Endodermal cell (in vitro differentiated cells): ENCODE measurements at places on chromosomes 12 and 14. TPM values are rescaled to one million over a fixed set of nuclear protein-coding genes. Genes with fewer than 3 reads are reported as not detected.

Gene FGF23
- 0.32 and 0.44 TPM in 2 replicates for total RNA-seq

Gene SIRT4
- total RNA-seq = 2.2 to 6.5 TPM (median 2.3 TPM) in 3 replicates

Gene CLEC4C
- total RNA-seq = not detected in 3 replicates

Gene CSRP2
- total RNA-seq = 74.7 and 78.4 TPM in 2 replicates

Gene ZDHHC22
- total RNA-seq = 1.7 and 1.9 TPM in 2 replicates
